NCI-H2029 treated with DMSO at 0.1 percent for 48 hours (cell line): ENCODE measurements at places on chromosomes 13 and 19.

DNA sequence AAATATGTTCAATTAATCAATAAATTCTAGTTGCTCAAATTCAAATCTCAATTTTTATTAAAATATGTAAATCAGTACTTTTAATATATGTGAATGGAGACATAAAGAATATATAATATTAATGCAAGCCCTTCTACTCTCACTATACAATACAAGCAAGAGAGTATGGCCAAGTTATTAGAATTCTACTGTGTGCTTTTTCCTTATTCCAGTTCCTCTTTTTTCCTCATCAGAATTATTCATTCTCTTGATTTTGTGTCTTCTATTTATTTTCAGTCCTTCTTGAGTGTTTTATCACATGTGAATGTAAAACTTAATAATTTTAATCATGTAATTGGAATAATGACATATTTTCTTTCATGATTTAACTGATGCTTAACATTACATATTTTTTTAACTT lies 276.8 kb downstream of the PCDH20 start:
- no peak for DNase-seq

GRCh38 chr19:29714953-29715700 lies at the start of gene C19orf12:
TSS of gene C19orf12 (minus strand) at chr19:29715261. CDS start at chr19:29708413, 6,848 bp downstream.
- no peak for DNase-seq

DNA sequence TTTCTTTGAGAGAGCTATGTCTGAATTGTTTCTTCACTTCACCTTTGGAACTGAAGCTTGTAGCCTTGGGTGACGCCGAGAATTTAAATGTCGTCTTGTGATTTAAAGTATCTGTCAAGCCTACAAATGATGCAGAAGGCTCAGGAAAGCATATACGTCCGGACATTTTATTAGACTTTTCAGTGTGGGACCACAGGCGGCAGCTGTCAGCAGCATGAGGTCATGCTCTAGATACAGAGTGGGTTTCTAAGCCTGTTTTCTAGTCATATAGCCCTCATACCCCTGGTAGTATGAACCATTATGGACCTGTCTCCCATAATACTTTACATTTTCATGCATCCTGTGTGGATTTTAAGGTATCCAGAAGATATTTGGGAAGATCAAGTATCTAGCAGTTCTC lies 212.3 kb downstream of the ATP8A2 start:
- DNase-seq: no peak

- DNase-seq: no peak
These were observed 644.4 kb downstream of the PCDH9 start for GRCh38 chr13:66585669-66586203.

- DNase-seq: no peak
These were observed 5.1 kb downstream of the MRPL4 start for GRCh38 chr19:10256970-10257615.

GRCh38 chr13:99059498-99060075 lies 81.7 kb upstream of the DOCK9 start:
- DNase-seq: no peak

GRCh38 chr13:107562203-107562602 lies 653.1 kb downstream of the LIG4 start:
- no peak for DNase-seq

GRCh38 chr13:36006347-36006746 lies 124.8 kb downstream of the DCLK1 start:
- DNase-seq: peak; percentile 32

- peak; percentile 72 for DNase-seq
These were observed 77.5 kb downstream of the C13orf42 start for GRCh38 chr13:51033421-51034185.
